SJCRH30 (cell line): ENCODE measurements at places on chromosomes 16 and 17. TPM values are rescaled to one million over a fixed set of nuclear protein-coding genes. Genes with fewer than 3 reads are reported as not detected.

Gene RMI2
- 28.2 and 33.0 TPM in 2 replicates for total RNA-seq

Gene CLDN6
- not detected in 2 replicates for total RNA-seq

GRCh38 chr17:39652587-39653315, 12.4 kb upstream of the TCAP start:
- DNase-seq = peak; percentile 64

- DNase-seq = no peak
Observed at GRCh38 chr16:88062341-88063210, 111.3 kb downstream of the BANP start.

Gene ICAM2
- total RNA-seq = 0.33 and 0.43 TPM in 2 replicates

Gene CEMP1
- total RNA-seq = not detected in 2 replicates

Gene GUCY2D
- total RNA-seq = not detected in 2 replicates
